T-helper 17 cell (primary cell): ENCODE measurements at places on chromosomes 2 and 18.

- no peak for DNase-seq
Observed at GRCh38 chr2:194252127-194252526, 1404.9 kb upstream of the SLC39A10 start.

DNA sequence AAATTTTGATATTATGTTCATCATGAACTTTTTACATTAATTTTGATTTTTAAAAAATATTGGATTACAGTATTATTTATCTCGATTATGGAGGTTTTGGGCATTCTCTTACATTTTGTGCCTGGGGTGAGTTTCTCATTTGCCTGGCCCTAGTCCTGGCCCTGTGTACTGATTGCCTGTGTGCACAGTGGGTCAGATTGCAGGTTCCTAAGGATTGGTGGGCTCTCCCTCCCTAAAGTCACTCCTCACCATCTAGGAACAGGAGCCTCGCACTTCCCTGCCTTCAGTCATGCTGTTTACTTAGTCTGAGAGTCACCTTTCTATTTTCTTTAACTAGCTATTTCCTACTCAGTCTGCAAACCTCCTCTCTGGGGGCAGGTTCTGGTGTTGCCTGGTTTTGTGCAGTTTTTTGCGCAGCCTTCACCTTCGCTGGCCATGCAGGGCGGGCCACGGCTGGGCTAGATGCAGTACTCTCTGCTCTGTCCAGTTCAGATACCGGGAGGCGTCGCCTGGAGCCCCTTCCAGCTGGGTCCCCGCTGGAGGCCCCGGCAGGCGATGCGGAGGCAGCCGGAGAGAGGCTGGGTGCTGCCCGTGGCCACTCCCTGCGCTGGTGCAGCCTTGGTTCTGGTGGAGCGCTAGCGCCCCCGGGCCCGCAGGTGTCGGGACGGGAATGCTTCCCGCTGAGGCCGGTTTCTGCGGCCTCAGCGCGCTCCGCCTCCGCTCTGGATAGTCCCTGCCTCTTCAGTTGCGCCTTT, 23.3 kb upstream of the MC5R start:
- no peak for DNase-seq

DNA sequence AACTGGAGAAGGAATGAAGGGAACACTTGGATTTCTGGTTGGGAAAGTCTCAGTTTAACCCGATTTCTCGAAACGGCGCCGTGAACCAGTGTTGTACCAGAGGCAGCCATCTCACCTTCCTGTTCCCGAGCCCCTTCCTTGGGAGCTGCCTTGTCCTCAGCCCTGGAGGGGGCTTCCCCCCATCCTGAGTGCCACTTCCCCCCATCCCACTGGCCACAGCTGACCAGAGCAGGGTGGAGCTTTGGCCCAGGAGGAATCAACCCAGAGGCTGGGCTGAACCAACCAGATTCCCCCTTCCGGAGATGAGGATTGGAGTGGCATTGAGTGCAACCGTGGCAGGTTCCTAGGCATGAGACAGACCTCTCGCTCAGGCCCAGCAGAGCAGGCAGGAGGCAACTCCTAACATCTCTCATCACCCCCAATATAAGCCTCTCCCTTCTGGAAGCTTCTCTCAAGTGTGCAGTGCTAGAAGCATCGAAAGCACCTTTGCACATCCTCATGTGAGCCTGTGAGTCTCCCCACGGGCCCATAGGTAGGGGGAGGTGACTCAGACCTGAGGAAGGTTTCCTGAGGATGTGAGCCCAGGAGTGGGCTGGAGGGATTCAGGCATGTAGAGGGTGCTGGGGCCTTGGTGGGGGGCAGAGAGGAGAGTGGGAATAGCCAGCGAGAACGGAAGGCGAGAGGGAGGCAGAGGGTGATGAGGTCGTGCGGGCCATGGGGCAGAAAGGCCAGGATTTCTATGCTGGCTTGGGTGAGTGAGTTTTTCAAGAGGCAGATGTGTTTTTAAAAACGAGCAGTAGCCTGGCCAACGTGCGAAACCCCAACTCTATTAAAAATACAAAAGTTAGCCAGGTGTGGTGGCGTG, 11.9 kb downstream of the NGEF start:
- no peak for DNase-seq

GRCh38 chr2:136211701-136212100, 93.8 kb upstream of the CXCR4 start:
- DNase-seq = no peak

DNA sequence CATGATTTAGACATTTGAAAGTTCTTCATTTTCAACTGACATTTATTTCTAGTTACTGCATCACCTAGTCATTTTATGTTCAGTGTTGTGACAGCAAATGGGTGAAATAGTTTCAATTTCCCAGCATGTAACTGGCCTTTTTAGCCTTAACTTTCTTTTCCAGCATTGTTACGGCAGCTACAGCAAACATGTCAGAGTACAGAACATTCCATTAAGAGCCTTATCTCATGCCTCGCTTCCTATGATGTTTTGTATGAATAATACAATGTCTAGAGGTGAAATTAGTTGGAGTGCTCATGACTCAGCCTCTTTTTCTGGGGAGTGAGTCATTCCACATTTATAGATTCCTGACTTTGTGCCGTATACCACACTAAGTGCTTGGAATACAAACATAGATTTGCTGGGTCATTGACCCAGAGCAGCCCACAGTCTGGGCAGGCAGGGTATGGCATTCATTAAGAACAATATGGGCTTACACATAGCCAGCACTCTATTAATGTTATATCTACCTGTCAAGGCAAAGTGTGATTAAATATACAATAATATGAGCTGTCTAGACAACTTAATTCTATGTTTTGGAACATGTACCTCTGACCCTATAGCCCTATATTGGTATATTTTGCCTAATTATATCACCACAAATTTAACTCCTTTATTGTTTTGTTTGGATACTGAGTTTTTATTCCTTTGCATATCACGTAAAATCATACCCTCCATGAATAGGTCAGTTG, 72.2 kb downstream of the MAP2 start:
- no peak for DNase-seq

DNA sequence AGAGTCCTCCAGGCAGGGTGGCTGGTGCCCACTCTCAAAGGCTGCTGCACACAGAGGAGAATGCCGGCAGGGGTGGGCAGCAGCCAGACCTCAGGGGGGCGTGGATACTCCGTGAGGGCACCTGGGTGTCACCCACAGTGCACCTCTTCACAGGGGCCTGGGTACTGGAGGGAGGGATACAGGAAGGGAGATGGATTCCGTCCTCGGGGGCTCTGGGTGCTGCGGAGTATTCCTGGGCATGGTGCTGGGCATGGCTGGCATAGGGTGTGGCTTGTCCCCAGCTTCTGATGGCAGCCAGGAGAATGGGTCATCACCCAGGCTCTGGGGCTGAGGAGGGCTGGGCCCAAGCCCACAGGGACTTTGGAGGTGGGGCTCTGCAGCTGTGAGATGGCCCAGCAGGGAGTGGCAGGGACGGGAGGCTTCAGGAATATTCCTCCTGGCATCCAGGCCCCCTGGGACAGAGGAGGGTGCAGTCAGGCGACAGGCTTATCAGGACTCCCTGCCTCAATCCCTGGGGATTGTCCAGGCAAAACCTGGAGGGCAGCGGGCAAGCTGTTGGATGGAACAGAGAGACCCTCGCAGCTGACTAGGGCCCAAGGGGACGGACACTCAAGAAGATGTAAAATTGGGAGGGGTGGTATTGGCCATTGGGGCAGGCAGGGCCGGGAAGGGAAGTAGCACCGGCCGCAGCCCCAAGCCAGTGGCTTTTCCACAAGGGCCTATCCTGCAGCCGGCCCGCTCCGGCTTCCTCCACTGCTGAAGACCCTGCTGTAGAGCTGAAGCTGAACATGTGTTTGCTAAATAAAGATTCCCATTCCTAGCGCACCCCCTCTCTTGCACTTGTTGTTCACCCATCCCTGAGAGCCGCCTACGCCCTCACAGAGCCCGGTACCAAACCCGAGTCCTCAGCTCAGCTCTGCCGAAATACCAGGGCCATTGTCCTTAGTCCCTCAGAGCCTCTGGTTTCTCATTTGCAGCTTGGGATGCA, 5.7 kb upstream of the KLHL30 start:
- DNase-seq = peak; percentile 7

GRCh38 chr2:169087757-169088379, 18.5 kb downstream of the DHRS9 start:
- no peak for DNase-seq
